Smooth muscle cell of the umbilical artery (primary cell): ENCODE measurements at places on chromosomes 6 and 20. TPM values are rescaled to one million over a fixed set of nuclear protein-coding genes. Genes with fewer than 3 reads are reported as not detected.

RPN2 gene
- total RNA-seq: 530 and 602 TPM in 2 replicates

SLC44A4 gene
- 0.05 and 0.30 TPM in 2 replicates for total RNA-seq

CST3 gene
- total RNA-seq: 306 and 317 TPM in 2 replicates

TOX2 gene
- total RNA-seq: 2.1 and 2.2 TPM in 2 replicates

SOBP gene
- 4.2 and 4.8 TPM in 2 replicates for total RNA-seq

F13A1 gene
- not detected in 2 replicates for total RNA-seq

STMND1 gene
- not detected in 2 replicates for total RNA-seq

DDO gene
- total RNA-seq: under 0.01 and 0.23 TPM in 2 replicates

TREML4 gene
- total RNA-seq: not detected in 2 replicates

PNLDC1 gene
- 0.28 TPM in 1 of 2 replicates, not detected in the other for total RNA-seq

CHRNA4 gene
- total RNA-seq: not detected in 2 replicates

RREB1 gene
- 13.1 and 24.3 TPM in 2 replicates for total RNA-seq

HMGCLL1 gene
- total RNA-seq: 0.30 TPM in 1 of 2 replicates, not detected in the other

SFTA2 gene
- not detected in 2 replicates for total RNA-seq

PRDM13 gene
- not detected in 2 replicates for total RNA-seq

MCHR2 gene
- total RNA-seq: not detected in 2 replicates

NUS1 gene
- 25.5 and 34.5 TPM in 2 replicates for total RNA-seq

LTB gene
- not detected in 2 replicates for total RNA-seq

BTN2A1 gene
- 14.9 and 21.1 TPM in 2 replicates for total RNA-seq

HCK gene
- total RNA-seq: not detected in 2 replicates

FOXO3 gene
- total RNA-seq: 26.1 and 41.9 TPM in 2 replicates

ANKRD66 gene
- not detected in 2 replicates for total RNA-seq

PSMB1 gene
- total RNA-seq: 222 and 338 TPM in 2 replicates

HS3ST5 gene
- not detected in 2 replicates for total RNA-seq

PLCB4 gene
- total RNA-seq: 2.5 and 2.7 TPM in 2 replicates

NT5E gene
- 327 and 1,188 TPM in 2 replicates for total RNA-seq

SH3BGRL2 gene
- total RNA-seq: 4.2 and 7.2 TPM in 2 replicates

SCUBE3 gene
- 4.2 and 5.0 TPM in 2 replicates for total RNA-seq

SMPD2 gene
- 5.6 and 10.7 TPM in 2 replicates for total RNA-seq

THBS2 gene
- total RNA-seq: 1,449 and 1,500 TPM in 2 replicates

HLA-DQA2 gene
- not detected in 2 replicates for total RNA-seq

APMAP gene
- 159 and 192 TPM in 2 replicates for total RNA-seq

TULP1 gene
- not detected in 2 replicates for total RNA-seq
